Stimulated activated CD4-positive, alpha-beta T cell treated with anti-CD3 and anti-CD28 coated beads, TNF-alpha, amount 100 ng/mL, for 48 hours (primary cell): ENCODE measurements at places on chromosomes 2 and 18.

GRCh38 chr2:20668871-20669475 is 2.0 kb downstream of the GDF7 start:
- DNase-seq: no peak

GRCh38 chr2:130337735-130338325 is 4.9 kb upstream of the IMP4 start:
- no peak for DNase-seq

DNA sequence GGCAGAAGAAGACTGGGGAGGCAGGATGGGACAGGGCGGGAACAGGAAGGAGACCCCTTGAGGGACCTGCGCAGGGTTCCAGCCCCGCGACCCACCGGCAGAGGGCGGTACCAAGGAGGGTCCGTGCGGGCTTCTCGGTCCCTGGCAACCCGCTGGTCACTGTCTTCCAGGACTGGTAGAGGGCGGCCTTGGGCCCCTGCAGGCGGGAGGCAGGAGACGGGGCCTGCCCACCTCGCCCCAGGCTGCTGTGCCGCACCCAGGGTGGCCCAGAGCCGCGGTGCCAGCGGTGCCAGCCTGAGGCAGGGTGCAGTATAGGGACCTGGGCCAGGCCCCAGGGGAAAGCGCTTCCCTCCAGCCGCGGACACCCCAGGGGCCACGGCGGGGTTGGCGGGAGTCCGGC is 34.5 kb downstream of the NEURL3 start:
- peak; percentile 15 for DNase-seq

DNA sequence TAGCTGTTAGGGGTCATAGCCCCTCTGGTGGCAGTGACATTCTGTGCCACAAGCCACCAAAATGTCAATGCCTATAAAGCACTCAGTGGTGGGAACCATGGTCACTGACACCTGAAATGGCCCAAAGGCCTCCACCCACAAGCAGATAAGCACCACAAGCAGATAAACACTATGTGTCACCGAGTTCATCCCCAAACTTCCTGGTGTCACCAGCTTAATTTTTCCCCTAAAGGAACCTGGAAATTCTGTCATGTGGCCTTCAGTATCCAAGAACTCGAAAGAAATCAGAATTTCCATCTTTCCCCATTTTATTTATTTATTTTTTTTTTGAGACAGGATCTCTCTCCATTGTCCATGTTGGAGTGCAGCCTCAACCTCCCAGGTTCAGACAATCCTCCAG is 3.6 kb upstream of the TPRKB start:
- DNase-seq: no peak

DNA sequence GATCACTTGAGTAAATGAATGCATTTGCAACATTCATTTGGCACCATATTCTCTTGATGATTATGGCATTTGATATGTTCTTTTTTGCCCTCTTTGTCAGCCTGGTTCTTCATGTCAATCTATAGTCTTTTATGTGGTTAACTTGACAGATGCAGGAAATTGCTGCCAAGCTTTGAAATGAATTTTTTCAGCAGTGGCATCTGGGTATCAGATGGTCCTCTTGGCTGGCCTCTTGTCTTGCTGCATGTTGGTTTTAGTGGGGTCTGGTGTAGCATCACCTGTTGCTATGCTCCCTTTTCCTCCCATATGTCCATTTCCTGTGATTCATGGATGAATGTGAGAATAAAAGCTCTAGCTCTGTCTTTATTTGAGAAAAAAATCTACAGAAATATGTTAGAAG is 119.9 kb downstream of the DPP4 start:
- no peak for DNase-seq

DNA sequence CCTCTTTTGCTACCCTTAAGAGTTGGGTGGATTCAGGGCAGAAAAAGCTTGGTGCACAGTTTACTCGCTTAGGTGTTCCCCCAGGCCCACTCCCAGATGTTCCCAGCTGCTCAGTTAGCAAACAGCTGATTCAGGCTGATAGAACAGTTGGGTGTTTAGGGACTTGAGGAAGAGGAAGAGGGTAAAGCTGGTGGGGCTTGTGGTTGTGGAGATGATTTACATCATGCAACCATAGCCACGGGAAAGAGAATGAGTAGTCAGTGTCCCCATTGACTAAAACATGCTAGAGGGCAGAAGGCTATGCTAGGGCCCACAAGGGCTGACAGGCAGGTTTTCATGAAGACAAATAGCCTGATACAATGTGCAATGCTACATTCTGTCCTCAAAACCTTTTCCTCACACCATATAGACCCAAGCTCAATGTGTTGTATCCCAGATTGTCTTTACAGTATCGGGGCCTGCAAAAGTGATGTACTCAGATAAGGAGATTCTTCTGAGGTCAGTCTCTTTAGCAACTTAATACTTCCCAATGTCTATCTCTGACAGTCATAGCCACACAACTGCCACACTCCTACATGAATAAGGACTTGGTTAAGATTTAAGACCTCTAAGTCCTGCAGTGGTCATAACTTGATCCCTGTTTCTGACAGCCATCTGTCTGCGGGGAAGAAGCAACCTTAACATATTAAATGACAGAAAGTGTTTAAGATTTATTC is 15.6 kb downstream of the COLEC12 start:
- no peak for DNase-seq

DNA sequence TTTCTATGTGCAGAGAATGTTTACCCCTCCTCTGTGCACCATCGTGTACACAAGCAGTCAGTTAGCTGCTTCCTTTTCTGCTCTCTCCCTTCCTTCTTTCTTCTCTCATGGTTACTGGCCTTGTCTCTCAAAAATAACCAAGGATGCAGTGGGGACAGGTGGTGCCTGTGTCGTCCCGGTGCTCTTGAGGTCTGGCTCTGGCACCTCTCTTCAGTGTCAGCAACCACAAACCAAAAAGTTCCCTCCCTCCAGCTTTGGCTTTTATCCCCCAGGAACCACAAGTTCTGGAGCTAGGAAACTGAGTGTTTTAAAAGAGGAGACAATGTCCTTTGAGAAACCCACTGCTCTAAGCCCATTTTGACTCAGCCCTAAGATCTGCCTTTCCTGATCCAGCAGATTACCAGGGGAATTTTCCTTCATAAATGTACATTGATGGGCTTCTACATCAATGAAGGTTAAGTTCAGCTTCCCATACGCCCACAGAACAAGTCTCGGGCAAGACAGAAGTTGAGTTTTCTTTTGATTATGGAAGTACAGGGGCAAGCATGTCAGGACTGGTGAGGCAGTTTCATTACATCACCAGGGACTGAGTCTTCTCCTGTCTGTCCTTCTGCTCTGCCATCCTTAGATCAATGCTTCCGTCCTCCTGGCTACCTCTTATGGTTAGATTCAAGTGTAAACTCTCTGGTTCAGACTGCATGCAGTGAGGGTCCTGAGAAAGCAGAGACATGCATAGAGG is 232.2 kb downstream of the SETBP1 start:
- no peak for DNase-seq

- no peak for DNase-seq
Measured at GRCh38 chr2:227703280-227703732, 14.5 kb downstream of the SLC19A3 start.

DNA sequence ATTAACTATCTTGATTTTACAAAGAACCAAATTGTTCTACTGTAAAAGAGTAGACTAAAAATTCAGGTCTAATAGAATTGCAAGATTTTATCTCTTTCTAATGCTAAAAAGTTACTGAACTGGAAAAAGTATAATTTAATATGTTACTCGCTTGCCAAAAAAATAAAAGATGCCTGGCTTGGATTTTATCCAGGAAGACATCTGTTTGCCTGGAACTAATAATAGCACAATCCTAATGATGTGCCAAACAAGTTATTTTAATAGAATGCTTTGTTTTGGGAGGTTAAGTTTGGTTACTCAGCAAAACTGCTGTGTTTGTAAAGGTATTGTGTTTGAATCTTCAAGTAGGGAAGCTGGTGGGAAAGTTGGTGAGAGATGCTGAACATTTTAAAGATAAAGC is 19.4 kb upstream of the ZSWIM2 start:
- DNase-seq: no peak

DNA sequence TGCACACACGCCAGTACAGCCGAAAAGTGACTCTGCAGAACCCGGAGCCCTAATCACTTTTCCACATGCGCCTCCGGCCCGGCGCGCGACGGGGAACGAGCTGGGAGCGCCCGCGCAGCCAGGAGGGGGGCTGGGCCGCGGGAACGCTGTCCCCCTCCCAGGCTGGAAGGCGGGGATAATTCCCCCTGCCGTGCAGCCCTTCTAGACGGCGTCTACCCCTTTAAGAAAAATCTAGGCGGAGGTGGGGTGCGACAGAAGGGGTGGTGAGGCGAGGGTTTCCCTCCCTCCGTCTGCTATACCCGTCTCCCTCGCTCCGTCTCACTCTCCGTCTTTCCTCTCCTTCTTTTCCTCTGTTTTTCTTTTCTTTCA is 2.4 kb downstream of the CYP26B1 start:
- no peak for DNase-seq

DNA sequence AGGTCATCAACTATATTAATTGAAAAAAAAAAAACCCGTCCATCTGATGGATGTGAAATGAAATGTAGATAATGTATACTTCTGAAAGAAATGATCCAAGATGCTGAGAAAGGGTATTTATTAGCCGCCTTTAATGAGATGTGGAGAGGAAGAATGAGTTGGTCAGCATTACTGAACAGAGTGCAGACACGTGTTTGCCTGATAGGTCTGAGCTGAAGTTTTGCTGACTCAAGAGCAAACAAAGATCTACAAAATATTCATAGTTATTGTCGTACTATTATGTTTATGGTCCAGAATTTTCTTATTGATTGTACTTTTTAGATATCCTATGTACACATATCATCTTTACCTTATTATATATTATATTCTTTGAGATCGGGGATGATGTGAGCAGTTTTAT is 235.3 kb downstream of the RDH14 start:
- DNase-seq: no peak

GRCh38 chr2:112045446-112046014 is 9.5 kb upstream of the TMEM87B start:
- DNase-seq: no peak

DNA sequence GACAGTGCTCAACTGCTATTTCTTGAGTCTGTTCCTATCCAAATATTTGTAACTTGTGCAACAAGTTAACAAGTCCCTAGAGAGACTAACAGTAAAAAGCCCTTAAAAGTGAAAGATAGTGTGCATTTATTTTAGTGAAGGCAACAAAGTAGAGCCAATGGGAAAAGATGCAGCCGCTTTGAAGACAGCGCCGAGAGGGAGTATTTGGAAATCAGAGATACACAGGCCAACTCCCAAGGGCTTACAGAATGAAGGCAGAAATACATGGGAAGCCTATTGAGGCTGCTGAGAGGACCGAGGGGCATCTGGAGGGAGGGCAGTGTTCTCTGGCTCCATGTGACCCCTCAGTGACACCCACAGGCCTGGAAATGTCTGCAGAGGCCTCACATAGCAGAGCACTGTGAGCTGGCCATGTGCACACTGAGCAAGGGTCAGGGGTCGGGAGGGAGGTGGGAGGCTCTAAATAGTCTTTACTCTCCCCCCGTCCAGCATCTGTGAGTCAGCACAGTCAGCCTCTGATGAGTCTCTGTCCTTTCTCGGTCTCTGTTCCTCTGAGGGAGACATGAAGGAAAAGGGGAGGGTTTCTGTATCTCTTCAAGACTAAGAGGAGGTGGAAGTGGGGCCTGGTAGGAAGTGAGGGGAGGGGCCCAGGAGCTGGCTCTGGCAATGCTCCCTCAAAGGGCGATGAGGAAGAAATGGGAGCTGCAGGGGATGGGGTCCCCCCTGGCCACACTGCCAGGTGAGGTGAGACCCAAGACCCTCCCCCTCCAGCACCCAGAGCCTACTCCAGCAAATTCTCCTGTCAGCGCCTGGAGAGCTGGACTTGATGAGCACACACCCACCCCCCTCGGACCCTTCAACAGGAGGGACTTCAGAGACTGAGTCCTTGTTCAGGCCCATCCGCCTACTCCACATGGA is 133.6 kb downstream of the SP3 start:
- DNase-seq: no peak

DNA sequence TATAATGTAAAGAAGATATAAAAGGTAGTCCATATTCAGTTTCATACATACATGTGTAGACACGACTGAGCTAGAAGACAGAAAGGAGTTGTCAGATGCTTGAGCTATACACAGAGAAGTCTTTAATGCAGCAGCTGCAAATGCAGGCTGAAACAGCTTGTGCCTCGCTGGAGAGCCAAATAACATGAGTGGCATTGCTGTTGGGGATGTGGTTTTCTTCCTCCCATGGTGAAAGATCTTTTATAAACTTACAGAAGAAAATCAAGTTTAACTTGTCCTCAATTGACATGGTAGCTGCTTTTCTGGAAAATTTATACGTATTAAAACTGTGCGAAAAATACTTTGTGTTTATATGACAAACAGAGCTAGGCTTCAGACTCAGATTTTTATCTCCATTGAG is 16.4 kb upstream of the IL1R1 start:
- DNase-seq: no peak

DNA sequence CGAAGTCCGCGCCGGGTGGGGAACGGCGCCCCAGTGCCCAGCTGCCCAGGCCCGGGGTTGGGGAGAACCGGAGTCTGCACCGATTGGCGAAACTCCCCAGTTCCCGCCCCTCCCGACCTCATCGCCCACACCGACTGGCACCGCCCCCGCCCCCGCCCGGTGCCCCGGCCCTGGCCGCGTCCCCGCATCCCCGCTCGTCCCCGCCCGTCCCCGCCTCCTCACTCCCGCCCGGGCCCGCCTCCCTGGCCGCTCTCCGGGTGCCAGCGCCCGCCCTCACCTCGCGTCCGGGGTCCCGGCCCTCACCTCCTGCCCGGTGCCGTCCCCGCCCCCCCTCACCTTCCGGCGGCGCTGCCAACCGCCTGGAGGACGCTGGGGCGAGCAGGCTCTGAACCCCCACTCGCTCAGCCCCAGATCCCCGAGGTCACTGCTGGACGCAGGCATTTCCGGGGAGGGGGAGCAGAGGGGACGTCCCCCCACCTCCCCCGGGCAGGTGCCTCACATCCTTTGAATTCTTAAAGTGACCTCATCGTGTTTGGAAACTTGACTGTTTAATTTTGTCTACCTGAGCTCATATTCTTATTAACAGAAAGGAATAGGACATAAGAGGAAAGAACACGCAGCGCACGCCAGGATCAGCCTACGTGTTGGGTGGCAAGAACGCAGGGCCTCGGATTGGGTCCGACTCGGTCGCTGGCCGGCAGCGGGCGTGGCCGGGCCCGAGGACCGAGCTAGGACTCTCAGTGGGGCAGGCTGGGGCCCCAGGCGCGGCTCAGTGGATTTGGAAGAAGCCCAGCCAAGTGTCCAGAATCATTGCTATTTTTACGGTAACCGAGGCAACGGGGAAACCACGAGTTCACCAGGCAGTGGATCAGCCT is at the start of gene FAM110C:
FAM110C (minus strand) TSS at position 35 of the 875 bp plus-strand sequence. CDS start 120 bp downstream, outside the sequence.
- DNase-seq: no peak

DNA sequence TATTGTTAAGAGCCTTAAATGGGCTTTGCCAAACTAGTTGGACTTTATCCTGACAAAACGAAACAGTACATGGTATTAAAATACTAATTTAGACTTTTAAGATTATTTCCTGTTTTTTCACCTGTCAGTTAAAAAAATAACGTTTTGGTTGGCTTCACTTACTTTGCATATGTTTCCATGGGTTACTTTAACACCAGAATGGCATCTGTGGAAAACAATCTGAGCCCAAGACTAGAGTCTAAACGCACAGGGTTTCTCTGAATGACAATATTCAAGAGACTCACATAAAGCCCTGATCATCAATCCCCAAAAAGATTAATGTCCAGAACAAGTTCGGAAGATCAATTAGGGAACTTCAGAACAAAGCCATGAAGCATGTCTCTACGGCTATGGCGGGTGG is 888.0 kb downstream of the EPHA4 start:
- no peak for DNase-seq

GRCh38 chr2:234991793-234992192 is 40.0 kb downstream of the SH3BP4 start:
- no peak for DNase-seq
